ENCODE measurements at places on chromosomes 4 and X.

DNA sequence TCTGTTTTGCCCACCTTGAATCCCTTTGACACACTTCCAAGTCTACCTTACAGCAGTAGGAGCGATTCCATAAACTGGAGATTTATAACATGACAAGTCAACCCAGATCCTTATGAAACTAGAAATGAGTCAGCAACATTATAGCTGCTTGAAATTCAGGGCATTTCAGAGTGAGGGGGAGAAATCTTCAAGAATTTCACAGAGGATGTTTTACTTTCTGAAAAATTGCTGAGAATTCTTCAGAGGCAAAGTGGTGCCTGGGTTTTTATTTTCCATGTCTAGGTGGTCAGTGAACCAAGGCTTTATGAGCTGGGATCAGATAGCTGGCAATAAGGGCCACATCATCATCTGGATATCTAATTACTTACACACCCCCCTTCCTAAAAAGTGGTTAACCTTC, 119.8 kb downstream of the PPARGC1A start:
- DNase-seq: no peak

DNA sequence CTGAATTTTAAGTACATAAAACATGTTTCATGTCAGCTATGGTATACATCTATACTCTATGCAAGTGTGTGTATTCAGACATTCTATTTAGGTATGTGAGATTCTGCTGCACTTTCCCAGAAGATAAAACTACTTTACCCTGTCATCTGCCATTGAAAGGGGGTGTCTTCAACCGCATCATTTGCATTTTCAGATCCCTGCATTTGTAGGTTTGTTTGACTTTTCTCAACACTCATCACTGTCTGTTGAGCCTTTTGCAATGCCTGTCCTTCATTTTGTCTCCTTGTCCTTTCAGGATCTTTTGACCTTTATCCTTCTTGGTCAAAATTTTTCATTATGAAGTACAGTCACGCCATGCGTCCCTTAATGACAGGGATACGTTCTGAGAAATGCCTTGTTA, 103.5 kb downstream of the TMA16 start:
- no peak for DNase-seq

- DNase-seq: no peak
Observed at GRCh38 chrX:120251471-120252011, 929 bp downstream of the ZBTB33 start.

DNA sequence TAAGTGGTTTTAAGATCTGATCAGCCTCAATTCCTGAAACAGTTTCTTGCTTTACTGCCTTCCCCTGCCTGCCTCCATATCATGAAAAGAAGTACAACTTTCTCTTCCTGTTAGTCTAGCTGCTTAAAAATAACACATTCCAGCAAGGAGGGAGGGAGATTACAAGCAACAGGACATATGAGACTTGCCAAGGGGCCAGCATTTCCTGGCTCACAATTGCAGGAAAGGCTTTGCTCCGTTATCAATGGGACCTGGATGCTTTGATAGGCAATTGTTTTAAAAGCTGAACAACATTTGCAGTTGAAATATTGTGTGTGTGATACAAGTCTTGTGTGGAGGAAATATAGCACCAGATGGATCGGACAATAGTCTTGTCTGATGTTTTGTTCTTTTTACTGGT, 425.0 kb downstream of the FAT4 start:
- DNase-seq: no peak

- no peak for DNase-seq
Observed at GRCh38 chr4:48126621-48127020, 7.4 kb downstream of the TXK start.

DNA sequence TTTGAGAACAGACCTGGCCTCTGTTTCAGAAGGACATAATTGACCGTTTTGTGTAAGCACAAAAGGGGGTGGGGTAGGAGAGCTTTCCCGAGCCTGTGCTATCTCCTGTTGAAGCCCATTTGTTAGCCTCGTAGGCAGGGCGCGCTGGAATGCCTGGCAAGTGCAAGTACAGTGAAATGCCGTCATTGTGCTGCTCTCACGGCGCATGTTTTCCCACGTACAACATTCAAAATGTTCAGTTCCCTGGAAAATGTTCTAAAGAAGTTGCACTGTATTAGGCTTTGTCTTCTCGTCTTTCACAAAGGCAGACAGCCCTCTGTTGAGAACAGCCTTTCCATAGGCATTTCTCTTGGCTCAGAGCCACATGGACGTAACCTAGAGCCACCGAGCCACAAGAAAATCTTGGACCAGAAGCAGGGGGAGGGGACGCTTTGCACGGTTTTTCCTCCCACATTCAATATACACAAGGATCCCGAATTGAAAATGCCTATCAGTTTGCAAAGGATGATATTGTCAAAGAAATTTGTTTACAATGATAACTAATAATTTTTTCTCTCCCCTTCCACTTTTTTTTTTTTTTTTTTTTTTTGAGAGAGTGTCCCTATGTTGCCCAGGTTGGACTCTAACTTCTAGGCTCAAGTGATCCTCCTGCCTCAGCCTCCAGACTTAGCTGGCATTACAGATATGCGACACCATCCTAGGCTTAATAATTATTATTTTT, 54.6 kb upstream of the RAPGEF2 start:
- DNase-seq: peak; percentile 67

DNA sequence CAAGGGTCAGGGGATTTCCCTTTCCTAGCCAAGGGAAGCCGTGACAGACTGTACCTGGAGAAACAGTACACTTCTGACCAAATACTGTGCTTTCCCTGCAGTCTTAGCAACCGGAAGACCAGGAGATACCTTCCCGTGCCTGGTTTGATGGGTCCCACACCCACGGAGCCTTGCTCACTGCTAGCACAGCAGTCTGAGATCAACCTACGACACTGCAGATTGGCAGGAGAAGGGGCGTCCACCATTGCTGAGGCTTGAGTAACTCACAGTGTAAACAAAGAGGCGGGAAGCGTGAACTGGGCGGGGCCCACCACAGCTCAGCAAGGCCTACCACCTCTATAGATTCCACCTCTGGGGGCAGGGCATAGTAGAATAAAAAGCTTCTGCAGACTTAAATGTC, 48.7 kb upstream of the SRD5A3 start:
- DNase-seq: no peak

- no peak for DNase-seq
Observed at GRCh38 chr4:16764622-16765021, 133.8 kb downstream of the LDB2 start.

DNA sequence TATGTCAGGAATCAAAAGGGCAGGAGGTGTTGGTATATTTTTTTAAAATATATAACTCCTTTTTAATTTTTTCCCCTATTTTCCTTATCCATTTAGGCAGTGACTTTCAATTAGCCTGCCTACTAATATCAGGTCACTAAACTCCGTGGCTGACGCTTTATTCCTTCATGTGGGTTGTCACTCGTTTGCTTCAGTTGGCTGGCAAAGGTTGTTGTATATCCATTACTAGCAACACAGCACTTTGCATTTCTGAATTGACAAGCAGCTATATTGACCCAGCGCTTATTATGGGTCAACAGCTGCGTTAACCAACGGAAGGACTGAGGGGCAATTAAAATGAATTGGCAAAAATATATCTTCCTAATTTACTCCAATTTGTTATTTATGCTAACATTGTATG, 87.7 kb downstream of the ARX start:
- DNase-seq: peak; percentile 89
